T-helper 2 cell treated with Interferon-gamma antibody and Interleukin-4, amounts not matched to agents 5 μg/mL and 100 μg/mL, for 36 hours (primary cell): ENCODE measurements at places on chromosomes 12 and 14.

- DNase-seq: no peak
These were observed 22.6 kb upstream of the MDM2 start for GRCh38 chr12:68785358-68785757.

DNA sequence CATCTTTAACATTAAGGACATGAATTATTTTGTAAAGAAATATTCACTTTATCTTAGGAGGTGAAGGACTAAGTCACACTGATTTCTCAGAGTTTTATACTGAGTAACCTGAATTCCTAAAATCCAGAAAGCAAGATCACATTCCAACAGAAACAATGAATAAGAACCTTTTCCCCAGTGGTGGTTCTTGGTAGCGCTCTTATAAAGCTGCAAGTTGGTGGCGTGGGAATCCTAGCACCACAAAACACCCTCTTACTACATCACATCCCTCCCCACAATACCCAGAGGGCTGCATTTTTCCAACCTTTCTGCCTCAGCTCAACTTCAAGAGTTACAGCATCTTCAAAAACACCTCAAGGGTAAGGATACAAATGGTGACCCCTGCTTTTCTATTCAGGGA is 44.0 kb upstream of the SMUG1 start:
- DNase-seq: no peak

GRCh38 chr12:96233168-96233567 is 39.0 kb downstream of the ELK3 start:
- DNase-seq: no peak

DNA sequence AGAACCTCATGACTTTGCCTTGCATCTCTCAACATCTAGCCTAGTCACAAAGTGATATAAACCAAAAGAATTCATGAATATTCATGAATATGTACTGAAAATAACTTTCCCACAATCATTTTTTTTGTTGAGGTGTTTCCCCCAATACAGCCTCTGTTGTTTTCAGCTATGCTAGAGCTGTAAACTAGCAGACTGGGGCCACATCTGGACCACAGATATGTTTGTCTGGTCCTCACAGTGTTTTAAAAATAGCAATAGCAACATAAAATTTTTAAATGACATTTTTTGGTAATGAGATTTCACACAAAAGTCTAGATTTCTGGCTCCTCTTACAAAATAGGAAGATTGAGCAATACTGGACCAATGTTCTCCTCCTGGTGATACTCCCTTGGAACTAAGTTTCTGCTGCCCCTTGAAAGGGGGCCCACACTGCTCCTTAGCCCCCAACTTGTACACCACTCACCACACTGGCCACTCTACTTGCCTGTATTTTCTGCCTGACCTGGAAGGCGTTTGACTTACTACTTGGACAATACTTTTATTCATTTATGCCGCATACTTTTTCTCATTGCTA is 81.2 kb downstream of the BMP4 start:
- no peak for DNase-seq

- no peak for DNase-seq
These were observed 23.1 kb upstream of the DLK1 start for GRCh38 chr14:100703386-100704220.

DNA sequence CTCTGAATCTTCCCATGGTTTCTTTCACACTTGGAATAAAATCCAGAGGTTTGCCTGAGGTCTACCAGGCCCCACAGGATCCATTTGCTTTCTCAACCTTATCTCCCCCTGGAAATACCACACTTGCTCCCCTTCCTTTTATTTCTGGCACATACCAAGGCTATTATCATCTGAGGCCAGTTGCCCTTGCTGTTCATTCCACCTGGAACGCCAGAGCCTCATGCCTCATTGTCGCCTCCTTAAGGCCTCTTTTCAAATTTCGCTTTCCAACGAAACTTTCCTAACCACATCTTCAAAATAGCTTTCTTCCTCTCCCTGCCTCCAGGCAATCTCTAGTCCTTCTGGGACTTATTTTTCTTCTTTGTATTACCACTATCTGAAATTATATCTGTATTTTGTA is 11.2 kb upstream of the LRIG3 start:
- DNase-seq: no peak

GRCh38 chr12:2813214-2814185 is 1.0 kb downstream of the ITFG2 start:
- DNase-seq: peak; percentile 53

- no peak for DNase-seq
These were observed 37.1 kb downstream of the USP15 start for GRCh38 chr12:62297321-62297720.

DNA sequence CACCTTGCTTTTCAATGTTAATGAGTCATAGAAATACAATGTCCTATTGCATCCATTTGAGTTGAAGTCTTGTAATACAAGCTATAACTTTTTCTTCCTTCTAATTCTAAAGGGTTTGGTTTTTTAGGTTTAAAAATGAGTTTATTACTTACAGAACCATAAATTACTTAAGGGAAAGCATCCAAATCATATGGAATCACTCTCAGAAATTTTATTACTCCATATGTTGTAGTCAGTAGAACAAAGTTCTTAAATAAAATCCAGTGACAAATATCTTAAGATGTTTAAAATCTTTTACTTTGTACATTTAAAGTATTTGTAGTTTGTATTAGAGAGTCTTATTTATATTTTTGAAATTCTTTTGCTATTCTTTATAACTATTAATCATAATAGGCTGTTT is 253.2 kb downstream of the IPO8 start:
- DNase-seq: no peak

GRCh38 chr12:124564232-124564958 is 3.0 kb downstream of the NCOR2 start:
- DNase-seq: no peak

GRCh38 chr12:105352052-105352451 is 21.6 kb downstream of the C12orf75 start:
- DNase-seq: no peak

- DNase-seq: no peak
These were observed 74.4 kb upstream of the FBRSL1 start for GRCh38 chr12:132415327-132416120.

- no peak for DNase-seq
These were observed 35.2 kb downstream of the TMEM132D start for GRCh38 chr12:129868575-129868974.

DNA sequence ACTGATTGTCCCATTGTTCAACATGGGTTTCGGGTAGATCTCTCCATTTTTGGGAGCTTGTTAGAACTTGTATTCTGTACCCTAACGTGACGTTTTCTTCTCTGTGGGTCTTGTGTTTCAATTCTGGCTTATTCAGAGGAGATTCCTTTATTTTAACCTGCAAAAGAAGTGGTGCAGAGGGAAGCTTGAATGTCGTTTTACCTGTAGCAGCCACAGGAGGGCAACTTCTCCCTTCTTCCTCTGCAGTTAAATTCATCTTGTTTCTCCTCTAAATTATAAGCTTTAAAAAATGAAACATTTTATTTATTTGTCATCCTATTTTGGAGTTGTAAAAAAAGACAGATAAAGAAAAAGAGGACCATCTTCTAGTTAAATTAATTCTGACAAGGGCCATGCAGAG is 13.7 kb upstream of the CLEC4D start:
- DNase-seq: no peak

- DNase-seq: no peak
These were observed 4.5 kb downstream of the TBX3 start for GRCh38 chr12:114679452-114679875.

- no peak for DNase-seq
These were observed 2.3 kb upstream of the C14orf39 start for GRCh38 chr14:60488175-60488574.

DNA sequence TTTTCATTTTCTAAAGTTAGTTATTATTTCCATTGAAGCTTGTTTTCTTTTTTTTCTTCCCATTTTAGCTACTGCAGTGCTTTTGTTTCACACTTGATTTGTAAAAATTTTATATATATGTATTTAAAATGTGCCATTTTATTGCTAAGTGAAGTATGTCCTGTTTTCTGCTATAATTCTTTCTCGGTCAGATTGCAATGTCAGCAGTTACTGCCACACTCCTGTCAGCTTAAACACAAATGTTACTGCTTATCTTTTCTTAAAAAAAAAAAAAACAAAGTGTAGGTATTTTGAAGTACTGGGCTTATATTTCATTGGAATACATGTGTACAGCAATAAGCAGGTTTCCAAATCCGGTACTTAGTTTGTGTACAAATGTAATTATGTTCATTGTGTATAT is 63.4 kb upstream of the AEBP2 start:
- no peak for DNase-seq

DNA sequence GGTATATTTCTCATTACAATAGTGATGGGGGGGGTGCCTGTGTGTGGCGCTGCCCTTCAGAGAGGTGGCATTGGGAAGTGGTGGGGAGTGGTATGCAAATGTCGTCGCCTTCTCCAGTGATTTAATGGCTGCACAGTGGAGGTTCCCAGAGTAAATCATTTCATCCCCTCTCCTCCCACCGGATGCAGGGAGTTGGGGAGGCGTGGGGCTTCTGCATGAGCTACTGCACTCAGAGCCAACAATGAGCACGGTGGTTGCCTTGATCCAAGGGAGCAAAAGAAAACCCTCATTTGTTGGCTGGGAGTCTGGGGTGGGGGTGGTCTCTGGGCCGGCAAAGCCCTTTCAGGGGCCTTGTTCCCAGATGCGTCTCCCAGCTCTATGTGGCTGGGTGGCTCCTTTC is 124.3 kb downstream of the AACS start:
- DNase-seq: no peak

GRCh38 chr14:104979758-104980610 is 1.8 kb upstream of the AHNAK2 start:
- no peak for DNase-seq

- no peak for DNase-seq
These were observed 14.8 kb downstream of the OSBPL8 start for GRCh38 chr12:76544601-76545261.

GRCh38 chr14:95677179-95677835 is 8.9 kb upstream of the TCL1B start:
- no peak for DNase-seq

DNA sequence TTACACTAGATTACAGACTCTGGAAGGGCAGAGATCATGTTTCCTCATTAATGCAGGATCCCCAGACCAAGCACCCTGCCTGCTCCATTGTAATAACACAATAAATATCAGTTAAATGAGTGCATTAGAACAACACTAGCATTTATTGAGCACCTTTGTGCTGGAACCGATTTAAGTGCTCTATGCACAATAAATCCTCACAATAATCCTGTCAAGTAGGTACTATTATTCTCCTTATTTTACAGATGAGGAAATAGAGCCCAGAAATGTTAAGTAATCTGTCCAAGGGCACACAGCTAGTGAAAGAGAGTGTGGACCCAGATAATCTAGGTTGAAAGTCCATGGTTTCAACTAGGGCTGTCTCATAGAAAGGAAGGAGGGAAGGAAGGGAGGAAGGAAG is 69.8 kb downstream of the MAP1LC3B2 start:
- DNase-seq: no peak

- no peak for DNase-seq
These were observed 12.1 kb downstream of the BMAL2 start for GRCh38 chr12:27344760-27345159.

DNA sequence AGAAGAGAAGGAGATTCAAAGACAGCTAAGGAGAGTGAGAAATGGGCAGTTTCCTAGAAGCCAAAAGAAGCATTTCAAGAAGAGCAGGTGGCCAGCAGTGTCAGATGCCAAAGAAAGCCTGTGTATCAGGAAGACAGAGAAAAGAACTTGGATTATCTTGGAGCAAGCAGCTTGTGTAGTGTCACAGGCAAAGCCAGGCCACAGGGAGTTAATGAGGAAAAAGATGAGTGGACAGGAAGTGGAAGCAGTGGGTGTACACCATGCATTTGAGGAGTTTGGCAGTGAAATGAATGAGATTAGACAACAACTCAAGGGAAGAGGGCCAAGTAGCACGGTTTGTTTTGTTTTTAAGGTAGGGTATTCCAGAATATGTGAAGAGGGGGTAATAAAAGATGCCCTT is 5.6 kb upstream of the MYH7 start:
- no peak for DNase-seq

- no peak for DNase-seq
These were observed 457.2 kb downstream of the TMTC2 start for GRCh38 chr12:83143950-83144349.

DNA sequence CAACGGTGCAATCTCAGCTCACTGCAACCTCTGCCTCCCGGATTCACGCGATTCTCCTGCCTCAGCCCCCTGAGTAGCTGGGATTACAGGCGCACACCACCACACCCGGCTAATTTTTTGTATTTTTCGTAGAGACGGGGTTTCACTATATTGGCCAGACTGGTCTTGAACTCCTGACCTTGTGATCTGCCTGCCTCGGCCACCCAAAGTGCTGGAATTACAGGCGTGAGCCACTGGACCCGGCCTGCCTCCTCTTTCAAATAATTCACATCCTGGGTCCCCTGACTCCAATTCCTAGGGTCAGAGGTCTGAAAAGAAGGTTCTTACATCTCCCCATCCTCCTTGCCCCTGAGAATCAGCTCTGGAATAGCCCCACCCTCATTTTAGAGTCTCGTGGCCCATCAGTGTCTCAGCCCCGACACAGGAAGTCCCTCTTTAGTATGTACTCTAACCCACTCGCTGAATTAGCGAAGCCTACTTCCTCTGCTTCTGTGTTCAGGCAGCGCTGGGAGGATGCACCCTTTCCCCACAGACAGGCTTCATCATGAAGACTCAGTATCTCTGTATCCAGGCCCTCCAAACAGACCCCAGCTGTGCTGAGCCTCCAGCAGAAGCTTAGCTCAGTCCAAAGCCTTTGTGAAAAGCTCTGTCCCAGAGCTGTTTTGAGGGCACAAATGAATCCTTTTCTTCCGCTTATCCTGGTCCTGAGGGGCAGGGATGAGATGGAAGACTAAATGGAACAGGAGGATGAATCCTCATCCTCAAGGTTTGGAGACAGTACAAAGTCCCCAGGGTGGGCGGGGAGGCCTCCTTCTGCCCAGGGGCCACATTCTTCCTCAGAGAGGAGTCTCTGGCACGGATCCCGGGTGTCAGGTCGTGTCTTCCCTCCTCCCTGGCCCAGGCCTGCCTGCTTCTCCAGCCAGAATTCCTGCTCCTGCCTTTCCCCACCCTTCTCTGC is 3.5 kb downstream of the LPAR5 start:
- no peak for DNase-seq
